Lung (tissue), 17 donors: ENCODE measurements at places on chromosomes 13 and 19. TPM values are rescaled to one million over a fixed set of nuclear protein-coding genes. Genes with fewer than 3 reads are reported as not detected.

The CAMSAP3 gene
- 30.4 TPM for total RNA-seq

The CYP2A6 gene
- total RNA-seq, result 0.97 TPM

The LRRC8E gene
- 8.6 TPM for total RNA-seq

The C19orf73 gene
- not detected for total RNA-seq

The PLPP2 gene
- 41.3 TPM for total RNA-seq

The FOXA3 gene
- total RNA-seq, result 0.43 TPM

The ZNF773 gene
- 6.3 TPM for total RNA-seq

The RNF17 gene
- not detected for total RNA-seq

The CD22 gene
- total RNA-seq, result 13.5 TPM

The FKRP gene
- 16.1 TPM for total RNA-seq

The GNG8 gene
- total RNA-seq, result not detected

The ZNF486 gene
- 5.1 TPM for total RNA-seq

The ZNF443 gene
- total RNA-seq, result 3.3 TPM

The SIGLECL1 gene
- total RNA-seq, result not detected

The ZNF793 gene
- total RNA-seq, result 5.3 TPM

The HMG20B gene
- total RNA-seq, result 60.2 TPM

The TYROBP gene
- total RNA-seq, result 282 TPM

The VMAC gene
- total RNA-seq, result 7.2 TPM

The SIGLEC14 gene
- 46.4 TPM for total RNA-seq

The RNASEH2A gene
- total RNA-seq, result 16.1 TPM

The INSL3 gene
- total RNA-seq, result not detected

The PRR36 gene
- total RNA-seq, result 1.3 TPM

The FSTL3 gene
- total RNA-seq, result 120 TPM

The ZNF560 gene
- not detected for total RNA-seq

The FLT1 gene
- total RNA-seq, result 71.3 TPM

The CERS1 gene
- 0.55 TPM for total RNA-seq

The RGCC gene
- 309 TPM for total RNA-seq

The GPC5 gene
- total RNA-seq, result 8.1 TPM

The CPAMD8 gene
- total RNA-seq, result 143 TPM

The LINGO3 gene
- total RNA-seq, result not detected

The ZNF677 gene
- total RNA-seq, result 12.6 TPM

The ATP11A gene
- 317 TPM for total RNA-seq

The ZNF66 gene
- total RNA-seq, result 7.3 TPM

The ANGPTL8 gene
- not detected for total RNA-seq

The RASGRP4 gene
- 4.5 TPM for total RNA-seq

The RDH8 gene
- not detected for total RNA-seq

The ZNF837 gene
- total RNA-seq, result 3.2 TPM

The NKG7 gene
- 16.9 TPM for total RNA-seq

The SPTBN4 gene
- total RNA-seq, result 0.68 TPM

The ZNF440 gene
- 42.0 TPM for total RNA-seq

The CGB3 gene
- total RNA-seq, result not detected

The PET100 gene
- 116 TPM for total RNA-seq

The CYP4F3 gene
- total RNA-seq, result 1.1 TPM

The ZNF600 gene
- total RNA-seq, result 8.7 TPM

The ZNF439 gene
- 21.7 TPM for total RNA-seq

The KLF1 gene
- total RNA-seq, result 3.0 TPM

The SPACA4 gene
- total RNA-seq, result not detected

The PPP1R37 gene
- 20.7 TPM for total RNA-seq

The MEDAG gene
- total RNA-seq, result 14.4 TPM

The RASIP1 gene
- total RNA-seq, result 32.8 TPM

The MADCAM1 gene
- 4.4 TPM for total RNA-seq

The ZNF420 gene
- 8.0 TPM for total RNA-seq

The KLF5 gene
- total RNA-seq, result 58.6 TPM

The NKPD1 gene
- total RNA-seq, result not detected

The ZNF492 gene
- 0.80 TPM for total RNA-seq
